ENCODE measurements at places on chromosomes 16 and 17.

DNA sequence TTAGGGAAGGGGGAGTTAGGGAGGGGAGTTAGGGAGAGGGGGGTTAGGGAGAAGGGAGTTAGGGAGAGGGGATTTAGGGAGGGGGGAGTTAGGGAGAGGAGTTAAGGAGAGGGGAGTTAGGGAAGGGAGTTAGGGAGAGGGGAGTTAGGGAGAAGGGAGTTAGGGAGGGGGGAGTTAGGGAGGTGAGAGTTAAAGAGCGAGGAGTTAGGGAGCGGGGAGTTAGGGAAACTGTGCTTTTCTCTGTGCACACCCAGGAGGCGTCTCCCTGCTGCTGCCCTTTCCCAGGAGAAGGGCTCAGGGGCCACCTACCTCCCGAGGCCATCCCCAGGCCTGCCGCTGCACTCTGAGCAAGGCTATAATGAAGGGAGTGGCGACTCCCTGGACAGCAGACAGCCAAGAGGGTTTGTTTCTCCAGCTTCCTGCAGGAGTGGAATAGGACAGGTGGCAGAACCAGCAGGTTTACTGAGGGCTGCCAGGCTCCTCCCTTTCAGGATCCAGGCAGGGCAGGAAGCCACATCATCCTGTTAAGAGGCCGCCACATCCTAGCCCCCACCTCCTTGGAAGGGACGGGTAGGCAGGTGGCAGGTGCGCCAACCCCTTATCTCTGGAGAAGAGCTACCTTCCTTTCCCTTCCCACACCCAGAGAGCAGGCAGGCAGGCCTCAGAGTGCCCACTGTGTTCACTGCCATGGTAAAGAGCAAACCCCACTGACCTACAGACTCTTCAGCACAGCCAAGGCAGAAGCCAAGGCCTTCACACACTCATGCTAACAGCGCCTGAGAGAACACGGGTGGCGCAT is 4.3 kb downstream of the CANT1 start:
- no peak for DNase-seq

DNA sequence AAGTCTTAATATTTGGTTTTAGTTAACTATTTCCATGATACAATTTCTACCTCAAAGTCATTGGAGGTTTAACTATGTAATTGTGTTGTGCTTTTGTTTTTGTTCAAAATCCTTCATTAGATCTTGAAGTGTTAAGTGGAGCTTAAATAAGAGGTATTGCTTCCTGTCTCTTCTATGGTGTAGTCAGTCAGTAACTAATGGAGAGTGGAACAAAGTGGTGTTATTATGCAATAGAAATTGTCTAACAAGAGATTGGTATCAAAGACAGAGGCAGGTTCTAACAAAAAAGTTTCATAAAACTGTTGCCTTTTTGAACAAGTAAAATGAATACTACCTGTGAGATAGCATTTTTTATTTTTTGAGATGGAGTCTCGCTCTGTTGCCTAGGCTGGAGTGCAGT is 45.2 kb downstream of the GRB7 start:
- no peak for DNase-seq

- no peak for DNase-seq
These were observed 174.2 kb downstream of the TANC2 start for GRCh38 chr17:63140255-63140654.

DNA sequence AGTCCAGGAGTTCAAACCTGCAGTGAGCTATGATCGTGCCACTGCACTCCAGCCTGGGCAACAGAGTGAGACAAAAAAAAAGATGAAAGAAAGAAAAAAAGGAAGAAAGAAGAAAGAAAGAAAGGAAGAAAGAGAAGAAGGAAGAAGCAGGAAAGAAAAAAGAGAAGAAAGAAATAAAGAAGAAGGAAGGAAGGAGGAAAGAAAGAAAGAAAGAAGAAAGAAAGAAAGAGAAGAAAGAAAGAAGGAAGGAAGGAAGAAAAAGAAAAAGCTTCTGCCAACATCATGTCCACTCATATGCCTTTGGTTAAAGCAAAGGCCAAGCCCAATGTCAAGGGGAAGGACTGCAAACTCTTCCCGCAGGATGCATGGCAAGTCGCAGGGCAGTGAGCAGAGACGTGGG is 143.2 kb downstream of the IRX3 start:
- DNase-seq: no peak

- no peak for DNase-seq
These were observed 47.7 kb upstream of the LCMT1 start for GRCh38 chr16:25063865-25064264.

GRCh38 chr16:23679986-23680336 is 1.3 kb downstream of the PLK1 start:
- DNase-seq: no peak
